ENCODE measurements at places on chromosomes 2 and 18.

DNA sequence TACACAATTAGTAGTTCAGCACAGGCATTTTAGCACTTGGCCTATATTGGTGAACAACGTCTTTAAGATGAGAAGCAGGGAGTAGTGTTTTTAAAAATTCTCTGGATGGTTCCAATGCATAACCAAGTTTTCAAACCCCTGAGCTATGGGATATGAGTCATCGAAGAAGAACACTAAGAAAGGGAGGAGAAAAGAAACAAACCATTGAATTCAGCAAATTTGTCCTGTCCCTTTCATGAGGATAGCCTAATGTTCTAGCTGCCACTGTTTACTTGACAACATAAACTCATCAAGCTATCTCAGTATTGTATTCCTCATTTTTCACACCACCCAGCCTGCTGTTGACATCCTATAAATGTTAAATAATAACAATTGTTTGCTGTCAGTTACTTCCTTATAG, 158.0 kb downstream of the BARD1 start:
- DNase-seq, result no peak

DNA sequence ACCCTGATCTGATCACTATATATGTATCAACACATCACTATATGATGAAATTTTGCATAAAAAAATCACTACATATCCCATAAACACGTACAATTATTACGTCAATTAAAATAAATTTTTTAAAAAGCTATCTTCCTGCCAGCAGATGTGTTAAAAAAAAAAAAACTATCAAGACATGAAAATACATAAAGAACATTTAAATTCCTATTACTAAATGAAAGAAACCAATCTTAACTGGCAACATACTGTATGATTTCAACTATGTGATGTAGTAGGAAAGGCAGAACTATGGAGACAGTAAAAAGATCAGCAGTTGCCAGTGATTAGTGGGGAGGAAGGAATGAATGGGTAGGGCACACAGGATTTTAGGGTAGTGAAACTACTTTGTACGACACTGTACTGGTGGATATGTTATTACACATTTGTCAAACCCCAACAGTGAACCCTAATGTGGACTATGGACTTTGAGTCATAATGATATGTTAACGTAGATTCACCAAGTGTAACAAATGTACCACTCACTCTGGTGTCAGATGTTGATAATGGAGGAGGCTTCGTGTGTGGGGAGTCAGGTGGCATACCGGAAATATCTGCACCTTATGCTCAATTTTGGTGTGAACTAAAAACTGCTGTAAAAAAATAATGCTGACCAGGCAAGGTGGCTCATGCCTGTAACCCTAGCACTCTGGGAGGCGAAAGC, 27.4 kb downstream of the USP34 start:
- DNase-seq, result no peak

- DNase-seq, result no peak
Observed at GRCh38 chr2:176820371-176820932, 392.1 kb upstream of the HNRNPA3 start.

GRCh38 chr2:120546048-120546864, 189.4 kb upstream of the GLI2 start:
- no peak for DNase-seq

GRCh38 chr2:193276069-193276468, 1081.3 kb upstream of the TMEFF2 start:
- no peak for DNase-seq

GRCh38 chr2:111053825-111054515, 66.7 kb upstream of the BCL2L11 start:
- no peak for DNase-seq

DNA sequence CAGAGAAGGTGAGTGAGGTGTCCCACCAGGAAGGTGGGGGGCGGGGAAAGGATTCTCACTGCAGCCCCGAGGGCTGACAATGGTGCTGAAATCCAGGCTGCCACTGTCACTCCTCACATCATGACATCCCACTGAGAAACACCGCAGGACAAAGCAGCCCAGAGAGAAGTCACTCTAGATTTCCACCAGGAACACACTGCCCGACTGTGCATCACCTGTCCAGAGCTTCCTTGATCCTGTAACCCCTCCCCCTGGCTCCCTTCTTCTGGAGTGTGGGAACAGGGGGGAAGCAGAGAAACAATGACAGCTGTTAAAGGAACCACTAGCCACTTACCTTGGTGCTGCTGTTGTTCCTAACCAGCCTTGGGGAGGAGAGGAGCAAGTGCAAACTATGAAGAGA, 69.9 kb downstream of the MRO start:
- no peak for DNase-seq

GRCh38 chr18:72107647-72108383, 436.3 kb downstream of the CBLN2 start:
- no peak for DNase-seq

- peak; percentile 74 for DNase-seq
Observed at GRCh38 chr2:190717764-190718651, 69.1 kb downstream of the NAB1 start.

DNA sequence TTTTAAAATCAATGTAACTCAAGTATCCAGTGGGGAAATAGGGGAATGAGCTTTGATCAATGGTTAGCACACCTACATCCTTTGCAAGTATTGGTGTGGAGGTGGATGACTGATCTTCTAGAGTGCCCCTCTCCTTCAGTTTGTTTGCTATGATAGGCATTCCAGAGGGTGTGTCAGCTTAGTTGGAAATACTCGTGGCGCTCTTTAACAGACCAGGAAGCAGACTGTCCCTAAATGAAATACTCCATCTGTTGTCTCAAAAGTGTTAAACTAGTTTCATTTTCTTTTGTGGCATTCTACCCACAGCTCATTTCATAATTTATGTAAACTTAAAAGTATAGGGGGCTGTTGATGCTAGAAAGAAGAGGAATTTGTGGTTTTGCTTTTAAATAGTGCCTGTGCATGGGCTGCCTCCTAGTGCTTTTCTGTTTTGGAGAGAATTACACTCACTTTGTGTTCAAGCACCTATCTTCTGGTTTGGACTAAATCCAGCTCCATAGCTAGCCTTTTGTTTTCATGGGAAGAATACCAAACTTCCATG, 66.2 kb downstream of the STAT1 start:
- DNase-seq, result no peak

GRCh38 chr2:220309215-220309614, 681.8 kb downstream of the SLC4A3 start:
- no peak for DNase-seq

- DNase-seq, result no peak
Observed at GRCh38 chr2:195148004-195148403, 509.0 kb upstream of the SLC39A10 start.

DNA sequence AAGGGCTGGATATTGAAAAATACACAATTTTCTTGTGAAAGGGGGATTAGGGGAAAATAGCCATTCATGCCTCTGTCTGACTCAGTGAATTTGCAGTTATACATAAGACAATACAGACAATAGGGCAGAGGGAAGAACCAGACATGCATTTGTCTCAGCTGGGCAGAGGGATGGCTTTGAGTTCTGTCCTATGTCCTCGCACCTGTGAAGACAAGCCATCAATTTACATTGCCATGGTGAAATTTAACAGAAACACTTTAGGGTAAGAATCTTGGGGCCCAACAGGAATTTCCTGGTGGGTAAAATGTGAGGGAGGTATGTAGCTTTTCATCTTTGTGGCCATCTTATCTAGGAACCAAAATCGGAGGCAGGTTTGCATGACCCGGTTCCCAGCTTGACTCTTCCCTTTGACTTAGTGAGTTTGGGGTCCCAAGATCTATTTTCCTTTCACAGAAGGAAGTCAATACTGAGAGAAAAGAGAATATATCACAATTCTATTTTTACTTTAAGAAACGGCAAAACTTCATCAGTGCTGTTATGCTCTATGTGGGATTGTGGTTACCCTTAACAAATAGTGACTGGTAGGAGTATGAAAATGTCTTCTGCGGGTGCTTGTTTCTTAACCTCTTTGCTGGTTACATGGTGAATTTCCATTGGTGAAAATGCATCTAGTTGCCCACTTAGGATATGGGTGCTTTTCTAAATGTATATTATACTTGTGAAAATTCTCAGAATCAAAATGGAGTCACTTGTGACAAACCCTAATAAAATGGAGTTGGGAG, 221.8 kb downstream of the SPP2 start:
- no peak for DNase-seq

DNA sequence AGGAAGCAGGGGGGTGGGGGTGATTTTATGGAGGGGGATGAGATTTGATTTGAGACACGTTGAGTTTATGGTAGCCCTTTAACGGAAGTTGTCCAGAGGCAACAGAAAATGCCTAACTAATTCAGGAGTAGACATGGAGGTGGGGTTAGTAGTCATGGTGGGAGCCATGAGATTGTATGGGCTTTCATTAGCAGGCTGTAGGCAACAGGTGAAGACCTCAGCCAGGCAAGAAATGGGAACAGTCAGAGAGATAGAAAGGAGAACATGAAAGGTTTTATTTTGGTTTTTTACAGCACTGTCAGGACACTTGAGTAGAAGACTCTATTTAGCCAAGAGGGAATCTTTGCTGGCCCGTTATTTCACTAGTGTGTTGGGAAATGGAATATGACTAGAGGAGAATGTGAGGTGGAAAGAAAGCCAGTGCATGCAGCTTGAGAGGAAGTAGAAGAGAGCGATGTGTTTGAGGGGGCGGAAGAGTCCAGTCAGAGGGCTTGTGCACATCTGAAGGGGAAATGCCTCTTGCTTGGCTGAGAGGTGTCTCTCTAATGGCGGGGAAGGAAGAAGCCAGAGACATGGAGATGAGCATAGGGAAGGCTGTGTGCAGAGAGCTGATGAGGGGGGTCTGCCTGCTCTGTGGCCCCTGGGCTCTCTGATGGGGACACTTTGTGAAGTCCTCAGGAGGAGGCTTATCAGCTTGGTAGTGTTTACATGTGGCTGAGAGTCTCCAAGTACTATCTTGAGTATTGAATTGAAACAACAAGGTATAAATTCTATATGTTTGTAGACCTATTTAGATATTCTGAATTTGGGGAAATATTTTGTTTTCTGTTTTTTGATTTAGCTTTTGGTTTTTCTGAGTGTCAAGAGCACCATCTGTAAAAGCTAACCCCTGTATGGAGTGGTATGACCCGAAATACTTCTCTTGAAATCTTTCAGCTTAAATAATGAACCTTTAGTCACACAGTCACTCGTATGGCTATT, 66.9 kb upstream of the ITM2C start:
- DNase-seq, result no peak

DNA sequence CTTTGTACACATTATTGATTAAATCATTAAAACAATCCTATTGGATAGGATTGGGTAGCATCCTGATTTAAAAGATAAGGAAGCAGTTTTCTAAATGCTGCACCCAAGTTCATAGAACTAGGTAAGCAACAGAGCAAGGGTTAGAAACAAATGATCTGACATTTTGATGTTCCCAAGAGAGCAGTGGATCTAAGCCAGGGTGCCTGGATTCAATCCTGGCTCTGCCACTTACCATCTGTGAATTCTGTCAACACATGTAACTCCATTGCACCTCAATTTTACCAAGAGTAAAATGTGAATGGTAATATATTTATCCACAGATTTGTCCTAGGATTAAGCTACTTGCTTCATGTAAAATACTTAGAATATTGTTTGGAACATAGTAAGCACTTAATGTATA, 982.6 kb upstream of the FANCL start:
- peak; percentile 12 for DNase-seq

DNA sequence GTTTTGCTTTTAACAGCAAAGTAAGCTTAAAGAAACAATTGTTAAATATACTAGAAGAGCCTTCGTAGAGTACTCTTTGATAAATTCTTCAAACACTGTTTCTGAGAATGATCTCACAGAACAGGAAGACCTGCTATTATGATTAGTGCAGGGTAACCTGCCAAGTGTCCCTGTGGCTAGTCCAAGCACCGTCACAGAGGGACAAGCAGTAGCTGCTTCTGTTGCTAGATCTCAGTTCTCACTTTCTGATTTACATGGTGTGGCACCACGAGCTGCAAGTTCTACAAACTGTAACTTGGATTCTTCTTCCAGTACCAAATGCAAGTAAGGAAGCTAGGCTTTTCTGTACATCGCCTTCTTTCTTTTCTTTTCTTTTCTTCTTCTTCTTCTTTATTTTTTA, 121.5 kb downstream of the PIEZO2 start:
- DNase-seq, result no peak

GRCh38 chr18:55781481-55781957, 193.5 kb upstream of the TCF4 start:
- peak; percentile 64 for DNase-seq

DNA sequence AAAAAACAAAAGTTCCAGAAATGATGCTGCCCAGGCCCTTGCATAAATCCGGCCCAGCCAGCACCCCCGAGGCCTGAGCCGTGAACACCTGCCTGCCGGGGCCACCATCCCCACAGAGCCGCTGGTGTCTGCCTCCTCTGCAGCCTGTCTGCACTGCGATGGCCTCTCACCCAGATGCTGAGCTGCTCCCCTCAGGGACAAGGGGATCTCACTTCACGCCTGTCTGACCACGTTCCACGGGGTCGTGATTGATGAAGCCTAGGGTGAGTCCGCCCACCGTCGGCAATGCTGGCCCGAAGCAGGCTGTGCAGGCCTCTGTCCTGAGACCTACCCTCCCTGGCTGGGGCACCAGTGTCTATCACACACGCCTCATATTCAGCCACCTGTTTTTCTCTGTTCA, 444.2 kb downstream of the EIPR1 start:
- no peak for DNase-seq

DNA sequence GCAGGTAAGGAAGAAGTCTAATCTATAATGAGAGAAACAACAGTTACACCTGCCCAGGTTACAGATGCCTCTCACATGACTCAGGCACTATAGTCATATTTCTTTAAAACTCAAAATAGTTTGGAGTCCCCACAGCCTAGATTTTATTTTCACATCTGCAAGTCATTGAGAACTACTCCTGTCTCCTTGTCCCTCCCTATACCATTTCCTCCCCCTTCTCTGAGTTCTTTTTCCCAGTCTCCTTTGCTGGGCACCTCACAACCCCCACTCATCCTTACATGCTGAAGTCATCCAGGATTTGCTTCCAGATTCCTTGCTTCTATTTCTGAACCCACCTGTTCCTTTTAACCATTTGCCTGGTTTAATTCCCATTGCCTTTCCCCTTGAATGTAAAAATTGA, 73.1 kb upstream of the KCNE4 start:
- no peak for DNase-seq

- no peak for DNase-seq
Observed at GRCh38 chr2:55609938-55610578, 7.4 kb downstream of the PPP4R3B start.
